Activated naive CD8-positive, alpha-beta T cell treated with anti-CD3 and anti-CD28 coated beads, Interleukin-2, amount 10 ng/mL, durations not matched to agents 7 days and 5 days (primary cell): ENCODE measurements at places on chromosomes 12 and 14. TPM values are rescaled to one million over a fixed set of nuclear protein-coding genes. Genes with fewer than 3 reads are reported as not detected.

- no peak overlapping the region for H3K4me3 ChIP-seq
- H3K27me3 ChIP-seq: no peaks in the 10 kb centered on the region
- peaks cover 50% of the 10 kb centered on the region for H3K4me1 ChIP-seq
These were observed 3.5 kb downstream of the DAZAP2 start for GRCh38 chr12:51242120-51242519.

GRCh38 chr12:105226219-105226618 lies 9.8 kb downstream of the APPL2 start:
- H3K27me3 ChIP-seq: no peaks in the 10 kb centered on the region
- H3K27ac ChIP-seq: no peak overlapping the region
- H3K36me3 ChIP-seq: peaks cover 28% of the 10 kb centered on the region
- peaks cover 28% of the 10 kb centered on the region for H3K4me1 ChIP-seq
- DNase-seq: peak; percentile 38
- peak overlapping the region; percentile 55 for H3K4me3 ChIP-seq

DNA sequence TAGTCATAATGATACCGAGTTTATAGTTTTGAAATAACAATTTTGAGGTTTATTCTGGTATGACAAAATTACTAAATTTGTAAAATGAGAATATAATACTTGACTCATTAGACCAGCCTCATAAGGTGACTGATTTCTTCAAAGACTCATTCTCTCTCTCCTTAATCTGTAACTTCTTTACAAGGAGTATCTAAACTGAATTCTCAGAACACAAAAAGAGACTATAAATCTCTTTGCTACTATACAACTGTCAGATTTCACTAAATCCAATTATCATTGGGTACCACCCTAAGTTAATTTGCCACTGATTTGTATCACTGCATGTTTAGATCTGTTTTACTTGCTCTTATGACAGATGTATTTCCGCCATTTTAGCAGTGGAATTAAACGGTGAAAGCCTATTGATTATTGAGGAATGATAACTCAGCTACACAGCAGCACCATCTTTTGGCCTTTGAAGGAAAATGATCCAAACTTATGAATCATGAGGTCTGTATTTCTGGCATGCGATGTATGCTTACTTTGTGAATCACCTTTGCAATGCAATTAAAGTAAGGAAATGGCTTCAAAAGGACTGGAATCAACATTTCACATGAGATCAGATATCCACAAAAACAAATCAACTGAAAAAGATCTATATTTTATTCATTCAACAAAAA lies 161.2 kb downstream of the RERGL start:
- DNase-seq: no peak
- no peak overlapping the region for H3K4me3 ChIP-seq
- no peaks in the 10 kb centered on the region for H3K27me3 ChIP-seq
- H3K27ac ChIP-seq: no peak overlapping the region
- H3K36me3 ChIP-seq: no peaks in the 10 kb centered on the region

- no peak overlapping the region for H3K27ac ChIP-seq
- H3K27me3 ChIP-seq: no peaks in the 10 kb centered on the region
- DNase-seq: no peak
- no peaks in the 10 kb centered on the region for H3K36me3 ChIP-seq
- H3K4me3 ChIP-seq: no peak overlapping the region
These were observed 201.2 kb upstream of the DDHD1 start for GRCh38 chr14:53354336-53354735.

DNA sequence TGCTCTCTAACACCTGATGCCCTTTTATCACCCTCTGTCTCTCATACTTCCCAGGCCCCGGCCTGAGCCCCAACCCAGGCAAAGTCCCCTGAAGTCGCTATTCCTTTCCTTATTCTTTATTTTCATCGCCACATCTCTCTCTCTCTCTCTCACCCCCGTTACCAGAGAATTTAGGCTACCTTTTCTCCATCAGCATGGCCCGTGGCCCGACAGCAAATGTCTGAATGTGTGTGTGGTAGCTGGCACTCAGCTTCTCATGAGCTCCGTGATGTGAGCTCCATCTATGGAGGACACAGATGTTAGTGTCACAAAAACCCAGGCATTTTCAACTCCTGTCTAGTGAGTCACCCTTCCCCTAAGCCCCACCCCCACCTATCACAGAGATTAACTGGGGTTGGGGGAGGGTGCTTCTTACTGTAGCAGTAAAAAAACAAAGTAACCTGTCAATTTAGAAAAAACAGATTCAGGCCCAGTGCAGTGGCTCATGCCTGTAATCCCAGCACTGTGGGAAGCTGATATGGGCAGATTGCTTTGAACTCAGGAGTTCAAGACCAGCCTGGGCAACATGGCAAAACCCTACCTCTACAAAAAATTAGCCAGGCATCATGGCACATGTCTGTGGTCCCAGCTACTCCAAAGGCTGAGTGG lies 53.8 kb downstream of the VCPKMT start:
- H3K4me3 ChIP-seq: peak overlapping the region; percentile 99
- peak overlapping the region; percentile 100 for H3K27ac ChIP-seq
- H3K27me3 ChIP-seq: no peaks in the 10 kb centered on the region
- DNase-seq: peak; percentile 67

DNA sequence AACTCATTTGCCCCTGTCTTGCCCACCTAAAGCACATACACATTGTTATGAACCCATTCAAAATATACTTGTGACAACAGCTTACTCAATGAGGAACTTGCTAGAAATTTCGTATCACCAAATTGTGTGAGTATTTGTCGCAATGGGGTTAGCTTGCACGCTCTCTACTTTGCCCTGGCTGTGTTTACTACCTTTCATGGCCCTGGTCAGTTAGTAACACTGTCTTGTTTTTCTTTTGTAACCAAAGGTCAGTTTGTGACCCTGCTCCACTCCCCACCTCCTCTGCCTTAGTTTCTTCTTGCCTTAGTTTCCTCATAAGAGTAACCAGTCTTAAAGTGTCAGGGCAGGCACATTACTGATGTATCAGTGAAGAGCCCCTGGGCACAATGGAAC lies 205.8 kb upstream of the EEA1 start:
- DNase-seq: no peak
- H3K36me3 ChIP-seq: peaks cover 3% of the 10 kb centered on the region
- H3K4me3 ChIP-seq: no peak overlapping the region
- peaks cover 15% of the 10 kb centered on the region for H3K4me1 ChIP-seq
- peak overlapping the region; percentile 84 for H3K27ac ChIP-seq

- no peaks in the 10 kb centered on the region for H3K36me3 ChIP-seq
- H3K27ac ChIP-seq: peak within 1 kb of the TSS; percentile 26
- H3K4me1 ChIP-seq: peaks cover 19% of the 10 kb centered on the region
- H3K4me3 ChIP-seq: peak within 1 kb of the TSS; percentile 82
- peak; percentile 98 for DNase-seq
These were observed at the start of gene HEBP1 for GRCh38 chr12:12999959-13000615. HEBP1 (minus strand) TSS chr12:13000265; CDS start chr12:13000114, 151 bp downstream.

GRCh38 chr14:95330591-95331370 lies 11.1 kb upstream of the CLMN start:
- no peak overlapping the region for H3K27ac ChIP-seq
- no peaks in the 10 kb centered on the region for H3K4me1 ChIP-seq
- H3K27me3 ChIP-seq: peaks cover 6% of the 10 kb centered on the region
- no peak for DNase-seq
- no peaks in the 10 kb centered on the region for H3K36me3 ChIP-seq
- no peak overlapping the region for H3K4me3 ChIP-seq

DNA sequence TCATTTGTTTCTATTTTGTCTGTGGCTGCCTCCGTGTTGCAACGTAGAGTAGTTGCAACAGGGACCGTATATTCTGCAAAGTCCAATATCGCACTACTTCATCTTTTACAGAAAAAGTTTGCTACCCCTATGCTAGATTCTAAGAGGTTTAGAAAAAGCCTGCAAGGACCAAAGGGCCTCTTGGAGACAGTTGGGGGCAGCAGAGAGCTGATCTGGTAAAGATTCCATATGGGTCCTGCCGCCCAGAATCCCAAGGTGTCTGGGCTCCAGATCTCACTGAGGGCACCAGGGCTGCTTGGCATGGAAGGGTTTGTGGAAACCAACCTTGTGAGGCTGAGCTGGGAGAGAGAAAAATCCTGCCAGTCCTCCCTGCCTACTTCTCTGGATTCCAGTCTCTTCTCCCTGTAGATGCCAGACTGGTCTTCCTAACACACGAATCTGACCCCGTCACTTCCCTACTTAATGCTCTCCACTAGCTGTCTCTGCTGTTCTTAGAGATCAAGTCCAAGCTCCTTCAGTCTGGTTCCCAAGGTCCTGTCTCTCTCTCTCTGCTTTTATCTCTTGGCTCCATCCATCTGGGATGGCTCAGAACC lies 74.6 kb downstream of the GLRX5 start:
- H3K27ac ChIP-seq: no peak overlapping the region
- DNase-seq: no peak
- H3K4me3 ChIP-seq: no peak overlapping the region

- peaks cover 42% of the 10 kb centered on the region for H3K27me3 ChIP-seq
- H3K4me1 ChIP-seq: no peaks in the 10 kb centered on the region
- no peaks in the 10 kb centered on the region for H3K36me3 ChIP-seq
- H3K27ac ChIP-seq: no peak overlapping the region
These were observed 32.8 kb upstream of the RERG start for GRCh38 chr12:15253990-15254389.

- H3K27me3 ChIP-seq: no peaks in the 10 kb centered on the region
- peaks cover 27% of the 10 kb centered on the region for H3K4me1 ChIP-seq
- no peak overlapping the region for H3K27ac ChIP-seq
- H3K36me3 ChIP-seq: peaks cover 33% of the 10 kb centered on the region
- no peak for DNase-seq
These were observed 49.9 kb downstream of the AEBP2 start for GRCh38 chr12:19489168-19489567.

GRCh38 chr12:58765653-58766512 lies 154.4 kb downstream of the LRIG3 start:
- no peaks in the 10 kb centered on the region for H3K36me3 ChIP-seq
- no peaks in the 10 kb centered on the region for H3K27me3 ChIP-seq
- H3K4me1 ChIP-seq: no peaks in the 10 kb centered on the region
- no peak overlapping the region for H3K27ac ChIP-seq
- no peak for DNase-seq
- H3K4me3 ChIP-seq: no peak overlapping the region

DNA sequence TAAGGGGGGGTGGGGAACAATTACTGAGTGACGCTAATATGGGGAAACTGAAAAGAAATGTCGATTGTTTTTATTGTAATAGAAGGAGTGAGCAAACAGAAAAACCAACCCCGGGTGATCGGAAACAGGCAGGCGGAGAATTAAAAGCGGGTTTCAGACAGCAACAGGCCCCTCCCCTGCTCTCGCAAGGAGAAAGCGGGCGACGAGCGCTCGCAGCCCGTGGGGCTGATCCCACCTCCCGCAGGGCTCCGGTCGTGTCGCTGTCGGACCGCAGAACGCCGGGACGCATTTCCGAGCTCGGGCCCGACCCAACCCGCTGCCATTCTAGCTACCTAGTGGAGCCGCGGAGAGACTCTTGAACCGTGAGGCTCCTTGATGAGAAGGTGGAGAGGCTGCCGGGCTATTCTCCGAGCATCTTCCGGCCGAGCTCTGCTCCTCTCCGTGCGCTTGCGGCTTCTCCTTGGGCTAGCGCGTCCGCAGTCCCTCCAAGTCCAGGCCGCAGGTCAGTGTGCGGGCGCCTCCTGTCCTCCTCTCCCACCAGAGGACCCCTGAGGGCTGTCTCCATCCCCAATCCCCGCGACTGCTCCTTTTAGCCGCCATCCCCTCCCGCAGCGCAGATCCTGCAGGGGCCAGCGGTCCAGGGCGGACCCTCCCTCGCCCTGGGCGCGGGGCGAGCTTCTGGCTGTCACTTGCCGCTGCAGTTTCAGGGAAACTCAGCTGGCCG lies 4.1 kb upstream of the PAX9 start:
- H3K4me1 ChIP-seq: peaks cover 7% of the 10 kb centered on the region
- DNase-seq: peak; percentile 38
- peaks cover 95% of the 10 kb centered on the region for H3K27me3 ChIP-seq
- H3K4me3 ChIP-seq: peak overlapping the region; percentile 13
- no peak overlapping the region for H3K27ac ChIP-seq

- H3K4me3 ChIP-seq: no peak overlapping the region
- no peak overlapping the region for H3K27ac ChIP-seq
- H3K4me1 ChIP-seq: no peaks in the 10 kb centered on the region
- DNase-seq: no peak
- H3K36me3 ChIP-seq: no peaks in the 10 kb centered on the region
These were observed 179.0 kb upstream of the KRR1 start for GRCh38 chr12:75690296-75690955.

DNA sequence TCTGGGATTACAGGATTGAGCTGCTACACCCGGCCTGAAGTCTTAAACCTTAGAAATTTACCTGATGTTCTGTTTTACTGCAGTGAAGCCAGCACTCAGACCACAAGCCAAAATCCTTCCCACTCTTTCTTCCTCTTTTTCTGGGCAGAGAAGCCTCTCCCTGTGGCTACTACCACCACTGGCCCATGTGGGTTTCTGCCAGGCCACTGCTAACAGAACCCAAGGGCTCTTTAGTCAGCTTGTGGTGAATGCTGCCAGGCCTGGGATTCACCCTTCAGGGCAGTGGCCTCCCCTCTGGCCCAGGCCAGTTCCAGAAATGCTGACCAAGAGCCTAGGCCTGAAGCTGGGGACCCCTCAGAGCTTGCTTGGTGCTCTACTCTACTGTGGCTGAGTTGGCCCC lies 35.3 kb downstream of the GAS2L3 start:
- H3K4me3 ChIP-seq: no peak overlapping the region
- DNase-seq: no peak
- no peaks in the 10 kb centered on the region for H3K4me1 ChIP-seq
- no peaks in the 10 kb centered on the region for H3K36me3 ChIP-seq
- no peak overlapping the region for H3K27ac ChIP-seq

DNA sequence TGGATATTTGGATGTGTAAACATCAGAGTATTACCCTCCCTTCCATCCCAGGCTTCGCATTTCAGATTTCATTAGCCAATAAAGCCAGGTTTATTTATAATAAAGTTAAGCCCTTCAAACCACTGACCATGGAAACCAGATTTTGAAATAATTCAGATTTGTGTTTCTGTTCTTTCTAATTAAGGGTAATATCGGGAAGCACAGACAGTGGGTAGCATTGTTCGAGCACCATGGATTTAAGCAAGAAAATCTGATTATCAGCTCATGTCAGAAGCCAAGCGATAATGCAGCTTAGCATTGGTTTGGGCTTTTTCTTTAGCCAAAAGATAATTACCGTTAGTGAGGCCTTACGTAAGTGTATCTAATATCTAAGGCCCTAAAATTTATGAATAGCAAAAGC lies 116.1 kb downstream of the C12orf42 start:
- H3K27ac ChIP-seq: no peak overlapping the region
- no peak for DNase-seq
- no peaks in the 10 kb centered on the region for H3K27me3 ChIP-seq
- no peaks in the 10 kb centered on the region for H3K4me1 ChIP-seq

GRCh38 chr12:5318874-5319273 lies 113.0 kb upstream of the NTF3 start:
- no peaks in the 10 kb centered on the region for H3K36me3 ChIP-seq
- H3K4me3 ChIP-seq: no peak overlapping the region
- H3K4me1 ChIP-seq: no peaks in the 10 kb centered on the region
- H3K27ac ChIP-seq: no peak overlapping the region

The TAS2R9 gene
- not detected for total RNA-seq

The CLEC4C gene
- total RNA-seq: not detected

The COCH gene
- total RNA-seq: 2.2 TPM

The PLEKHH1 gene
- 0.68 TPM for total RNA-seq

The CISTR gene
- total RNA-seq: not detected

The BICDL1 gene
- 100 TPM for total RNA-seq

The KRT75 gene
- total RNA-seq: not detected

The NEUROD4 gene
- total RNA-seq: not detected

The HIP1R gene
- 54.7 TPM for total RNA-seq
